ENCODE measurements at places on chromosomes 4 and X. TPM values are rescaled to one million over a fixed set of nuclear protein-coding genes. Genes with fewer than 3 reads are reported as not detected.

PNMA6F gene
- polyA plus RNA-seq, result not detected

MAMLD1 gene
- polyA plus RNA-seq, result 21.1 TPM

TBC1D8B gene
- polyA plus RNA-seq, result 3.5 TPM

GPC3 gene
- polyA plus RNA-seq, result 291 TPM

CSAG2 gene
- polyA plus RNA-seq, result not detected

SLC49A3 gene
- 19.1 TPM for polyA plus RNA-seq

GRIA2 gene
- polyA plus RNA-seq, result 4.3 TPM

NAP1L3 gene
- 7.7 TPM for polyA plus RNA-seq

DDX53 gene
- not detected for polyA plus RNA-seq

CENPVL3 gene
- 0.10 TPM for polyA plus RNA-seq

MOB1B gene
- 27.4 TPM for polyA plus RNA-seq

BGN gene
- 101 TPM for polyA plus RNA-seq

FATE1 gene
- 3.9 TPM for polyA plus RNA-seq

SLC25A53 gene
- 6.5 TPM for polyA plus RNA-seq

ETDA gene
- polyA plus RNA-seq, result not detected

DKK2 gene
- 22.7 TPM for polyA plus RNA-seq

MAGEC1 gene
- 0.06 TPM for polyA plus RNA-seq

EGFL6 gene
- 53.7 TPM for polyA plus RNA-seq

CORIN gene
- polyA plus RNA-seq, result 0.83 TPM

BLOC1S4 gene
- 8.5 TPM for polyA plus RNA-seq

TRPC5OS gene
- 0.21 TPM for polyA plus RNA-seq

NR3C2 gene
- 20.4 TPM for polyA plus RNA-seq

NLGN4X gene
- polyA plus RNA-seq, result 2.5 TPM

Data from hindlimb muscle (tissue), 1 donor.